ENCODE measurements at places on chromosomes 5 and 9.

GRCh38 chr9:40928803-40929487 is 199.5 kb downstream of the FOXD4L6 start:
- no peak for DNase-seq

DNA sequence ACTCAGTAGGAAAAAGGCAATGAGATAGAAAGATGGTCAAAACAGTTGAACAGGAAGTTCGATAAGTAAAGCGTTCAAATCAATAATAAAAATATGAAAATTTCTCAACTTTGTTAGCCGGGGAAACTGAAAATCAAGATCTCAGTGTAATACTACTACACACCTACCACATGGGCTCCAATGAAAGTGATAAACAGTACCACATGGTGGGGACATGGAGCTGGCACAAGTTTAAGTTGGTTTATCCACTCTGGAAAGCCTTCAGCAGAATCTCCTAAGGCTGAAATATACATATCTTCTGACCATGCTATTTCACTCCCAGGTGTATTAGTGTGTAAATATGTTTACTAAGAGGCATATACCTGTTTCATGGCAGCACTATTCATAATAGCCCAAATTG is 126.8 kb downstream of the NXNL2 start:
- no peak for DNase-seq

DNA sequence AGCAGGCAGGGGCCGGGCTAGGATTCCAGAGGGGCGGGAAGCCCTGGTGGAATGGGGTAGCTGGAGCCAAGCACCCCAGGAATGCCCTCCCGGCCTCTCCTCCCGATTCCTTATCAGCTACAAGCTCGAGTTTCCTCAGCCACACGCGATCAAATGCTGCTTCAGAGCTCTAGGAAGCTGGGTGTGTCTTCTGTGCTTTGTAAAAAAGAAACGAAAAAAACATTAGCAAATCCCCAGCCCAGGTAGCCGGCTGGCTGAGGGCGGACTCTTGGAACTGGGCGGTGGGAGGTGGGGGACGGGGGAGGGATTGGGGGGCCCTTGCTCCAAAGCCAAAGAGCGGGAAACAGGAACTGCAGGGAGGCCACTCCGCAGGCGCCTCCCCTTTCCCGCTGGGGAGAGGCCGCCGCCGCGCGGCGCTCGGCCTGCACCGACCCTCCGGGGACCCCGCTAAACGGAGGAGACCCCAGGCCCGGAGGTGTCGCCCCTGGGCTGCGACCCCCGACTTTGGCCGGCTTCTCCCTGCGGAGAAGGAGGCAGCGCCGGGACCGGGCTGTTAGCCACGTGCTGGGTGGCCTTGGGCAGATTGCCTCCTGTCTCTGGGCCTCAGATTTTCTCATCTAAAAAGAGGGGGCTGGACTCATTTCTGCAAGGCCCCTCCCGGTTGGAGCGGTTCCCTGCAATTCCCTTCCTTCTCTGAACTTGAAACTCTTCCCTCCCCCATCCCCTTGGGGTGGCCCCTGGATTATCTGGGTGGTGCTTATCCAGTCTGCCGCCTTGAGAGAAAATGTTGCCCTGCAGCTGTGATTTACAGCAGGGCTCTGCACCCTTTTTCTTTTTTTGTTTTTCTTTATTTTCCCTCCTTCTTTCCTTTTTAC is 40.9 kb upstream of the FABP6 start:
- no peak for DNase-seq

GRCh38 chr5:162888268-162888667 is 549.1 kb upstream of the CCNG1 start:
- DNase-seq, result no peak

DNA sequence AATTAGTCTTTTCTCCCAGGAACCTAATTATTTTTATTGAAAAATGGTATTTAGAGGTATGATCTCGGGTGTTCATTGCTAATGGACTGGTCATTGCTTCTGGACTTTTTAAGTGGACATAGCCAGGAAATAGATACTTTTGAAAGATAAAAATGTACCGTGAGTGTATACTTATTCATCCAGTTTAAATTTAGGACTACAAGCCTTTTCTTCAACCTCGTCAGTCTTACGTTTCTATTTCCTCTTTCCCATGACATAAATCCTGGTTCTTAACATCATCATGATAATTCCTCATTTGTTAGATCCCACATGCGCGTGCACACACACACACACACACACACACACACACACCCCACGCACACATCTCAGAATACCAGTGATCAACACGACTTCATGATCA is 15.1 kb downstream of the PDE8B start:
- DNase-seq, result no peak

DNA sequence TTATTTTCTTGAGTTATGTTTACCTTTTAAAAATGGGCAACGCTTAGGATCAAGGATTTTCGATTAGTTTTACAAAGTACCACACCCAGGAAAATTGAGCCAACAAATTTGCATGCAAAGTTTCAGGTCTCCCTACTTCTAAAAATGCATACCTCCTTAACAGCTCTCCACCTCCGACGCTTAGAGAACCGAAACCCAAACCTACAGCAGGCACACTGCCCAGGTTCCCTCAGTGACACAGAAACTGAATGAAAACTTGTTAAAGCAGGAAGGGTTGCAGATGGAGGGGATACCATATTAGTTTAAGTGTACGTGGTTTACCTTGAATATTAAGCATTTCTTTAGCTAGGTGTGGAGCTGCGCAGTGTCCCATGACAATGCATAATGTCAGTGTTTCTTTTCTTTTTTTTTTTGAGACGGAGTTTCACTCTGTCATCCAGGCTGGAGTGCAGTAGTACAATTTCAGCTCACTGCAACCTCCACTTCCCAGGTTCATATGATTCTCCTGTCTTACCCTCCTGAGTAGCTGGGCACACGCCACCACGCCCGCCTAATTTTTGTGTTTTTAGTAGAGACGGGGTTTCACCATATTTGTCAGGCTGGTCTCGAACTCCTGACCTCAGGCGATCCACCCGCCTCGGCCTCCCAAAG is 1.6 kb upstream of the SUB1 start:
- no peak for DNase-seq

- no peak for DNase-seq
These were observed 83.2 kb downstream of the NDFIP1 start for GRCh38 chr5:142191776-142192175.

DNA sequence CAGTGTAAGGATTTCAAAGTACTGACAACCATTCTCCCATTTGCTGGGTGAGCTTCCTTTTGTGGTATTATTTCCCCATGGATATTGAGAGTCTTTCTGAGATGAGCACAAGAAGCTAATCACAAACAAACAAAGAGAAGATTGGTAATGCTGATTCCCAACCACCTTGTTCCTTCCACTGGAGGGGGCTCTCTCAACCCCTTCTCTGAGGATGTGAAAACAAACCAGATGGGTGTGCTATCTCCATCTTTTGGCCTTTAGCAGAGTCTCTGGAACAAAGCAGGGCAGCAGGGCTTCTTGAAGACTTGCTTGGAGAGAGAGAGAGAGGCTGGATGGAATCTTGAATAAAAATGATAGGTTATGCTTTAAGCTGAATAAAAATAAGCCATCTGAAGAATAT is 576.7 kb upstream of the ZNF462 start:
- no peak for DNase-seq

DNA sequence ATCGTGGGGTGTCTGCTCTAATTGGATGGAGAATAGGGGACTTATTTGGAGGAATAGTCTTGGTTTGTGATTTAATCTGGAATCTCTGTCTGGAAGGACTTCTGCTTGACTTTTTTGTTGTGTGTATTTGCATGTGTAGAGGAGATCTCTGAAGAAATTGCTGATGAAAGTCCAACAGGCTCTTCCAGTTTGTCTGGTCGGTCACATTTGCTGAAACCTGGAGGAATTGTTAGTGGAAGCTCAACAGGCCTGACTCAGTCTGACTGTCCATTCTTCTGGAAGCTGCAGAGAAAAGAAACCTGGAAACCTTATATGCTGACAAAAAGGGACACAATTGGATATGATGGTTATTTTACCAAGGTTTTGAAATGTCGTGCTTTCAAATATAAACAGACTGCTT is 33.4 kb upstream of the TENT2 start:
- DNase-seq, result no peak

GRCh38 chr5:119166026-119166425 is 95.1 kb downstream of the DMXL1 start:
- no peak for DNase-seq

- DNase-seq, result no peak
These were observed 597.9 kb upstream of the TLE4 start for GRCh38 chr9:78973907-78974306.

DNA sequence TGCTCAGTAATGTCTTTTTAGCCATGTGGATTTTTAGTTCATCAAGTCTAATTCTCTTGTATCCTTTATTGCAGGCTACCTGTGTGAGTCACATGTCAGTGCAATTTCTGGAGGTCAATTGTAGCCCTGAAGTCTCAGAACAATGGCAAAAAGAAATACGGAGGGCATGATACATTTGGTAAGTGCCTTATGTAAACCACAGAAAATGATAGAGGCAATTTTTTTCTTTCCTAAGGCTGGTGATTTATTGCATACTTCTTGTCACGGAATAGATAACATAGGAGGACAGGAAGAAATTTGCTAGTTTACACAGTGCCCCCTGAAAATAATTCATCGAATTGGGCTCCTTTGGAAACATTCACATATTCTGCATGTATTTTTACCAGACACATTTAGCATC is 235.9 kb downstream of the DMRTA1 start:
- DNase-seq, result no peak

DNA sequence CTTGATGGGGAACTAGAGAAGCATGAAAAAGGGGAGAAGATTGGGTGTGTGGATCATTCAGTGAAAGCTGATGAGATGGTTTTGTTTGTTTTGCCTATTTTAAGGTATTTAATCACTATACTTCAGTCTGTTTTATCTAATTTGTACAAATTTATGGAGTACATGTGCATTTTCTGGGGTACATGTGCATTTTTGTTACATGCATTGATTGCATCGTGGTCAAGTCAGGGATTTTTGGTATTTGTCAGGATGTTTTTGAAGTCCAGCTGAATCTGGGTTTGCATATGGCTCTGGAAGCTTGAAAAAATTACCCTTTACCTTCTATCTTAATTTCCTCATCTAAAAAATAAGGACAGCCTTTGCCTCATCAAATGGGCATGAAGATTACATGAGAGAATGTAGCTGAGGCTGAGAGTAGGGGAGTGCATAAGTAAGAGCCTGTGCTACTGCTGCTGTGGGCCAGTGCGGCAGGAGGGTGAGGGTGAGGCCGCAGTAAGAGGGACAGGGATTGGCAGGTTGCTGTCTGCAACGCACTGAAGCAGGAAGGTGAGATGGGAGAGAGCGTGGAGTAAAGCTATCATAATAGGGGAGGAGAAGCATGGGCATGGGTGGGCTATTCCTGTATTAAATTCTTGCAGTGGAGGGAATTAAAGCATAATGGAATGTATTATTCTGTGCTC is 139.8 kb downstream of the NPR3 start:
- no peak for DNase-seq

DNA sequence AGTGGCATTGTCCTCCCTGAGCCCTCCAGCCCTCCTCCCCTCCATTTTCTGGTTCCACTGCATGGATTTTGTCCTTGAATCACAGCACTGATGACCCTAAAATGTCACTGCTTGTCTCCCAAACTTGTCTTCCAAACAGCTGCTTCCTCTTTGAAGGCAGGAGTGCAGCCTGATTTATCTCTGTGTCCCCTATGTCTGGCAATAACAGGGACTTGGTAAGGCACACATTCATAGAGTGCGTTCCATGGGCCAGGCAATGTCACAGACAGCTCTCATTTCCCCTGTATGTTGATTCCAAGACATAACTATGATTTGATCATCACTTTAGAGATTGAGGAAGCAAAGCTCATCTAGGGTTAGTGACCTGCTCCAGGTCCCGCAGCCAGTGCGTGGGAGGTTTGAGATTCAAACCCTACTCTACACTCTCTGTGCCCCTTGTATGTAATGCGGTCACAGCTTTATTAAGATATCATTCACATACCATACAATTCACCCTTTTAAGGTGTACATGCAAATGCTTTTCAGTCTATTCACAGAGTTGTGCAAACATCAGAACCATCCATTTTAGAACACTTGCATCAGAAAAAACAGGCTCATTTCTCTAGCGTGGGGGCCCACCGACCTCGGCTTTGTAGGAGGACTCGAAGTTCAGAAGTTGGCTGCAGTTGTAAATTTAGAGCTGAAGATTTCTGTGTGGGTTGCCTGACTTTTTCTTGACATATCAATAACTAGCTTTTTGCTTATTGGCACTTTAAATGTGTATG is 28.4 kb upstream of the BOD1 start:
- DNase-seq, result no peak

- no peak for DNase-seq
These were observed 39.5 kb upstream of the MYOT start for GRCh38 chr5:137828180-137828579.

- no peak for DNase-seq
These were observed 69.2 kb downstream of the PDZD2 start for GRCh38 chr5:31708089-31708488.

DNA sequence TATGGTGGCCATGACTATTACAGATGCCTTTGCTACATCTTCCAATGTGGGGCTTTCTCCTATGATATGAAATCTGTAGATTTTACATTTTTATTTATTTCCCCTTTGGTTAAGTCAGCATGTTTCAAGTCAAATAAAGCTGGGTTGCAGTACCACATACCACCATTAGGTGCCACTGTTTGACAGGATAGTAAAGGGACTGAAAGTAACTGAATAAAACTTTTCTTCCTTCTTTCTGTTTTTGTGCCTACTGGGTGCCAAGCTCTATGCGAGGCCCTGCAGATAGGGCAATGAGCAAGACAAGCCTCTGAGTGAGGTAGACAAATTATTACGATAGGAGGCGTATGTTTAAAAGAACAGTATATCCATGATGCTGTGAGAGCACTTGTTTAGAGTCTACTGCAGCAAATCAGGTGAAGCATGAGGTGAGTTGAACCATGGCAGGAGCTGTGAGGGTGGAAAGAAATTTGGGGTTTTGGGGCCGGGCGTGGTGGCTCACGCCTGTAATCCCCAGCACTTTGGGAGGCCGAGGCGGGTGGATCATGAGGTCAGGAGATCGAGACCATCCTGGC is 64.8 kb downstream of the GDNF start:
- DNase-seq, result no peak

- no peak for DNase-seq
These were observed 96.8 kb downstream of the RAPGEF6 start for GRCh38 chr5:131538177-131538593.

- DNase-seq, result no peak
These were observed 12.4 kb downstream of the ZNF474 start for GRCh38 chr5:122141751-122142150.

GRCh38 chr9:127983847-127984289 is 3.1 kb upstream of the EEIG1 start:
- no peak for DNase-seq

- DNase-seq, result no peak
These were observed 6.8 kb upstream of the TCOF1 start for GRCh38 chr5:150350524-150351344.

- DNase-seq, result no peak
These were observed 214.4 kb upstream of the PAPPA start for GRCh38 chr9:115939065-115939765.

DNA sequence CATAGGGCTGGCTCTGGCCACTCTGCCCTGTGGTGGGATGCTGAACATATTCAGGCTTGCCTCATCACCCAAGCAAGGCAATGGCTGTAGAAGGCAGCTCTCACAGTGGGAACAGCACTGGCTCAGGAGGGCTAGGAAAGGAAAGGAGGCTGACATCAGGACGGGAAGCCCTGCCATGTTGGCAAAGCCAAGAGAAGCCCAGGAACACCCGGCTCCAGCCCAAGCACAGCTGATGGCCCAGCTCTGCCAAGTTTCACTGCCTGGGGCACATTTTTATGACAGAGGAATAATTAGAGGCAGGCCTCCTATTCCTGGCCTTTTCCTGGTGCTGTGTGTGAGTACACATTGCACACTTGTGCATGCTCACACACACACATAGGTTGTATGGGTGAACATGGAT is 163.6 kb upstream of the SMIM23 start:
- no peak for DNase-seq

- DNase-seq, result no peak
These were observed 411.0 kb downstream of the MAT2B start for GRCh38 chr5:163916376-163916775.

Data from AG04449 (cell line).